ENCODE measurements at places on chromosomes 12 and 14.

DNA sequence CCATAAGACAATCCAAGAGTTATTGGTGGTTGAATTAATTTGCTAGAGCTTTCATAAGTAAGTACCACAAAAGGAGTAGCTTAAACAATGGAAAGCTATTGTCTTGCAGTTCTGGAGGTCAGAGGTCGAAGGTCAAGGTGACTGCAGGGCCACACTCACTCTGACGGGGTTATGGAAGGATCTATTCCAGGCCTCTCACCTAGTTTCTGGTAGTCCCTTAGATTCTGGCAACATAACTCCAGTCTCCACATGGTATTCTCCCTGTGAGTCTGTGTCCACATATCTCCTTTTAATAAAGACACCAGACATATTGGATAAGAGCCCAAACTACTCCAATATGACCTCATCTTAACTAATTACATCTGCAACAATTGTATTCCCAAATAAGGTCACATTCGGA is 273.4 kb downstream of the FOXN3 start:
- no peak for DNase-seq

DNA sequence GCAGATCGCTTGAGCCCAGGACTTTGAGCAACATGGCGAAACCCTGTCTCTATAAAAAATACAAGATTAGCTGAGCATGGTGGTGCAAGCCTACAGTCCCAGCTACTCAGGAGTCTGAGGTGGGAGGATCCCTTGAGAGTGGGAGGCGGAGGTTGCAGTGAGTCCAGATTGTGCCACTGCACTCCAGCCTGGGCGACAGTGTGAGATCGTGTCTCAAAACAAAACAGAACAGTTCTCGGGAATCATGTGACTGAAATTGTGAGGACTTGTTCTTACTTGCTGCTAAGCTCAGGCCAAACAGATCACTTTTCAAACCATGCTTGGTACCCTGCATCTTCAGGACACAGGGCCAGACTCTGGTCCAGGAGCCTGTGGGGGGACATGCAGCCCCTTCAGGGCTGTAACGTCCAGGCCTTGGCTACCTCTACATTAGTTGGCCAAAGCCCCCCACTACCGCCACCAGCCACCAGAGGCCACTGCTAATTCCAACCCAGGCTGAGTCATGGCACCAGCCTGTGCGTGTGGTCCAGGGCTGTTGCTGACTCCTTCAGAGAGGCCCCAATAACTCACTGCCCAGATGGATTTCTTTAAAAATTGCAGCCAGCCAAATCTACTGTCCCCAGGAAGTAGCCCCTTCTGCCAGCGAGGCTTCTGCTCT is 33.4 kb upstream of the SYNDIG1L start:
- DNase-seq = peak; percentile 50

GRCh38 chr12:24240707-24241106 is 291.2 kb upstream of the SOX5 start:
- DNase-seq = no peak

DNA sequence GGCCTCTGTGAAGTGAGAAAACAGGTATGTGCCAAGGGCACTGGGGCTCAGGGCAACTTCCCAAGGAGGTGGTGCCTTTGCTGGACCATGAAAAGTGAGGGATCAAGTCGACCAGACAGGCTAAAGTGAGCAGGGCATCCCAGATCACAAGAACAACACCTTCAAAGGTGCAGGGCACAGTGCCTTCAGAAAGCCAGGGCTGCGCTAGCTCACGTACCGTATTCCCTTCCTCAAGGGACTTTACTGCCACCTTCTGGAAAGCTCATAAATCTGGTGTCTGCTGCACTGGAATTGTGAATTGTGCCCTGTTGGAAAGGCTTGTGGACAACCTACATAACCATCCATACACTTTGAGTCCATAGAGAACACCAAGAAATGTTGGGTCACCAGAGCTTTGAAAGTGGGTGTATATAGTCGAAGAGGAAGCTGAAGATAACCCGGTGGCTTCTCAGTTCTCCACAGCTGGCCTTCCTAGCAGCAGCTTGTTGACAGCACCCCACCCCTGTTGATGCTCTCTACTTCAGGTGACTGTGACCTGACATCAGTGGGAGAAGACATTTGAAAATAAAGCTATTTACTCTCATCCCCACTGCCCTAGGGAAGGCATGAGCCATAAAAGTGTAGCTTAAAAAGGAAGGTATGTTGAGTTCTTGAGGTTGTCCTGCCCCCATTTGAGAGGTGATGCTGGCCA is 24.5 kb downstream of the FIGNL2 start:
- no peak for DNase-seq

GRCh38 chr14:68341411-68342212 is 451.3 kb downstream of the ZFP36L1 start:
- DNase-seq = no peak

DNA sequence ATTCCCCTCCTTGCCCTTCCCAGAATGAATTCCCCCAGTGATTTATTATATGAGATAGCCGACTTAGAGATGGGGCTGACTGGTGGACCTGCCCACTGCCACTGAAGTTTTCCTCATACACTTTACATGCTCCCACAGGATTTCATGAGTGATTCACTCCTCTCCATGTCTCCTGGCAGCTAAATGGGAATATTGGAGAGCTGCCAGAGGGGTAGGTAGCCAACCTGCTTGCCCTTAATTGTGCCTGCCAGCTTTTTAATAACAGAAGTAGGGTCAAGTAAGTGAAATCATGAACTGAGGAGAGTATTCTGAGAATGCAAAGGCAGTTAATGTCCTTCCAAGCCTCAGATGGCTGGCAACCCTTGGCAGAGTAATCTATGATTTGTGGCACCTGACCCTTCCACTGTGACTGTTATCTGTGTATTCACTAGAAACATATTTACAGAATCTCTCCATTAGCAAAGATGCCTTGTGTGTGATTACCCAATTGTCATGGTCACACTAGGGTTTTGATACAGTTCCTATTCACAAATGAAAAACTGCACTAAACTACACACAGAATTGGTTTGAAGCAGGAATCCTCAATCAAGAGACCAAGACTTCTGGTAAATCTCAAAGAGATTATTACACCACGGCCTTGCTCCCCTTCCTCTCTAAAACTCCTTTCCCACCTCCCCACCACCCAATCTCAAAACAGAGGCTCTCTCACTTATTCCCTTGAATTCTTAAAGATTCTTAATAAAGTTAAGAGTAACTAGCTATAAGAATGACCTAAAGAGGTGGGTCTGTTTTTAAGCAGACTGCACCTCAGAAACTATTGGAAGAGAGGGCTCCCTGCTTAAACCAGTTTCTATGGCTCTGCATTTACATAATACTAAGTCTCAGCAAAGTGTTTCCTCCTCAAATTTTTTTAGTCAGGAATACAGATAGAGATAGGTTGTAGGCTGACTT is 17.2 kb downstream of the NKX2-1 start:
- DNase-seq = no peak

- no peak for DNase-seq
Measured at GRCh38 chr12:92242907-92243306, 97.3 kb upstream of the BTG1 start.

- DNase-seq = no peak
Measured at GRCh38 chr12:97760601-97761000, 298.0 kb downstream of the RMST start.

DNA sequence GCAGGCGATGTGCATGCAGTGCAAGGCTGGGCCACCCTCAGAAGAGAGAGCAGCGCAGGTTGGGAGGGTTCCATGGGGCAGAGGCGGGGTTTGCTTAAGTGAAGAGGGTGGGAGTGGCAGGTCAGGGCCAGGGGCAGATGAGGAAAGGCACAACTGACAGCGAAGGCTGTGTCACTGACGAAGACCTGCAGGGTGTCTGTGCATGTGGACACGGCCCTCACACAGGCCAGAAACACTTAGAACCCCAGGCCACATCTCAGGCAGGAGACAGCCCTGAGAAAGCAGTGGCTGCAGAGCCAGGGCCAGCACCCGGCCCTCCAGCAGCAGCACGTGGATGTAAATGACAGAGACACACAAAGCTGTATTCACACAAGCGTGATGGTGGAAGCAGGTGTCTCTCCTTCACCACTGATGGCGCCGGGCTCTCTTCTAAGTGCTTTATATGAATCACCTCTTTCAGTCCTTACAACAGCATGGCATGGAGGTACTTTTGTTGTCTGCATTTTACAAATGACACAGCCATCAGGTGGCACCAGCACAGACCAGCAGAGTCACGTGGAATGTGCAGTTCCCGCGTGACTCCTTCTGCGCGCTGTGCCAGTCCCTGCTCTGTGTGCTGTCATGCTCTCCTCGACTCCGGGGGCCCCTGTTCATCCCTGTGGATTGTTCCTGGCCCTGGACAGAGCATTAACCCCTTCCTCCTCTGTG is 54.6 kb downstream of the TSPAN11 start:
- no peak for DNase-seq

- DNase-seq = no peak
Measured at GRCh38 chr12:59946635-59947034, 350.8 kb downstream of the SLC16A7 start.

DNA sequence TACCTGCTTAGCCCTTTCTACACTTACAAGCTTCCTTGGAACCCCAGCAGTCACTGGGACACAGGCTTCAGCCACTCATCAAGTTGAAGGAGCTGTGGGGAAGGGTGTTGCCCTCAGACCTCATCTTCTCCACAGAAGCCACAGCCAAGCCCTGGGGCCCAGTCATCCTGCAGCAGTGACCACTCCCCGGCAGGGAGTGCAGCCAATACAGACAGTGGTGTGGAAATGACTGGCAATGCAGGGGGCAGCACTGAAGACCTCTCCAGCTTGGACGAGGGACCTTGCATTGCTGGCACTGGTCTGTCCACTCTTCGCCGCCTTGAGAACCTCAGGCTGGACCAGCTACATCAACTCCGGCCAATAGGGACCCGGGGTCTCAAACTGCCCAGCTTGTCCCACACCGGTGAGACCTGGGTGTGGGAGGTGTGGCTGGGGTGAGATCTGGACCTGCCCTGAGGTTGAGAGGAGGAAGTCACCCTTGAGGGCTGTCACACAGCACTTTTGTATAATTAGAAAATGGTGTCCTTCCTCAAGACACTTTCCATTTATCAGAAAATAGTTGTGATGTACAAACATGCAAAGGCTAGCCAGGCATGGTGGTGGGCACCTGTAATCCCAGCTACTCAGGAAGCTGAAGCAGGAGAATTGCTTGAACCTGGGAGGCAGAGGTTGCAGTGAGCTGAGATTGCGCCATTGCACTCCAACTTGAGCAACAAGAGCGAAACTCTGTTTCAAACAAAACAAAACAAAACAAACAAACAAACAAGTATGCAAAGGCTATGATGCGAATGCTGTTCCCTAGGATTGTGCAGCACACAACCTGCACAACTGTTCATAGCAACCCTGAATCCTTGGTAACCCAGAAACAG is 9.9 kb downstream of the GLI1 start:
- DNase-seq = no peak

DNA sequence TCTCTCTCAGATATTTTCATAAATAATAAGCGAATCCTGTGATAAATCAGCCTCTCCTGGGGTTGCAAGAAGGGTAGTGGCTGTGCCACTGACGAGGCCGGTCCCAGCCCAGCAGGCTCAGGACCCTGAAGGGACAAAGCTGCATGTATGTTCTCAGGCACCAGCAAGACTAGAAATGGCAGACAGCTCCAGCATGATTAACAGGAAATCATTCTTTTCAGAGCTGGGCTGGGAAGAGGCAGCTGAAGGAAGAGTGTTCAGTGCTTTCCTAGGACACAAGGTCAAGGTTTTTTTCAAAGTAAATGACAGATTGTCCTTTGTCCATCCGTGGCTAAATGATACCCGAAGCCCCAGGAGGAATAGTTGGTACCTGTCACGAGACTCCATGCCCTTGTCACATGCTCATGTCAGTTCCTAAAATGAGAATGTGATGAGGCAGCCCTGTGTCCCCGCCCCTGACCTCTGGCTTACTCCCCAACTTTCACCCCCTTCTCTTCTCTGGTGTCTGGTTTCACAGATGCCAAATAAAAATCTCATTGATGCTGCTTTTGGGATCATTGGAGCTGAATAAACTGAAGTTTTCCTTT is 65.1 kb downstream of the PPP1R36 start:
- DNase-seq = no peak

DNA sequence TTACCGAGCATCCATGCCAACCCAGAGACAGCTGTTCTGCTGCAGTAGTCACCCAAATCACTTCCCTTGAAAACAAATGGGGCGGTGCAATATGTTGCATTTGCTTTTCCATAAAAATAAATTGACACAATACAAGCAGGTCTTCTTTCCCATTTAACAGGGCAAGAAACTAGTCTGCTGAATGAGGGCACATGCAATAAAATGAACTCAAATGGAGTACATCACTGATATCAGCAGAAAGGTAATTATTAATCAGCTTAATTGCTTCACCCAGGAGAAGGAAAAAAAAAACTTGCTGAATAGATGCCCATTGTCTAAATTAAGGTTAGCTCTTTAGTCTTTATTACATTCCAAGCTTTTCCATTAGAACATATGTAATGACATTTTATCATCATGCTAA is 175.1 kb upstream of the GZMB start:
- DNase-seq = no peak

DNA sequence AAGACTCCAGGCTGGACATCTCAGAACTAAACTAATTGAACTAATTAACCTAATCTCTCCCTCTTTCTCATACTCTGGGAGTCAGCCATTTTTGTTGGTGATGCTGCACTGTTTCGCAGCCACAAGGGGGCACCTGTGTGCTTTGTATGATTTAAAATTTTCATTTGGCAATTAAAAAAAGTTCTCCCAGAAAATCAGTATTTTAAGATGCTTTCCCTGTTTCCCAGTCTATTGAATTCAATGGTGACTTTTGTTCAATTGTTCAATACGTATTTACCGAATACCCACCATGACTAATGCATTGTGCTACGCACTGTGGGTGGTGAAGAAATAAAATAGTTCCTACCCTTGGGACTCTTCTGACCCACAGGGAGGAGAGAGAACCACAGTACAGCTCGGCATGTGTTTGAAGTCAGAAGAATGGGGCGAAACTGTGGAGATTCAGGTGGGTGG is 63.7 kb downstream of the ZNF664 start:
- peak; percentile 77 for DNase-seq

DNA sequence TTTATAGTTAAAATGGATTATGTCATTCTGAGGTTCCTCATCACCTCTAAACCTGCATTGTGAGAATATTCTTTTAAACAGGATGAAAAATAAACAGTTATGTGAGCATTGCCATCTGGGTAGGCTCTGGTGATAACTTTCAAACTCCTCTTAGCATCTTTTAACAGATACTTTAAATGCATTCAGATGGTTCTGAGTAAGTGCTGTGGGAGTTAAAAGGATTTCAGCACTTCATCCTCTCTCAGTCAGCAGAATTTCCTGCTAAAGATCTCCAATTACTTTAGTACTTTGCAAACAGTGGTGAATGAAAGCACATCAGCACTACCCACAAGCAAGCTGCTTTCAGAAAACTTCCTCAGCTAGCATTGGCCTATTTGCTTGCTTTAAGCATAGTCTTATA is 59.3 kb upstream of the TMTC1 start:
- DNase-seq = no peak

GRCh38 chr12:645563-646071 is 17.6 kb downstream of the NINJ2 start:
- no peak for DNase-seq

DNA sequence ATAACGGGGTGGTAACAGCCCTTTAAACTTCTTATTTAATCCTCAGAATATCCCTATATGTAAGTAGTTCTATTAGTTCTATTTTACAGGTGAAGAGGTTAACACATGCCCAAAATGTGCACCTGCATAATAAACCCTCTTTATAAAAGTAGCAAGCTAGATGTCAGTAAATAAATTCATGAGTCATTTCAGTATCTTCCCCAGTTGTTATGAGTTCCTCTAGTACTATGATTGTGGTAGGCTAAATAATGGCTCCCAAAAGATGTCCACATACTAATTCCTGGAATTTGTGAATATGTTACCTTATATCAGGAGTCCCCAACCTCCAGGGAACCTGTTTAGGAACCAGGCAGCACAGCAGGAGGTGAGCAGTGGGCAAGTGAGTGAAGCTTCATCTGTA is 106.5 kb downstream of the TMTC3 start:
- no peak for DNase-seq

GRCh38 chr12:1533602-1534304 is 60.6 kb downstream of the FBXL14 start:
- peak; percentile 73 for DNase-seq

All from GM13977 (cell line).